GM23248 (cell line): ENCODE measurements at places on chromosomes 11 and 22. TPM values are rescaled to one million over a fixed set of nuclear protein-coding genes. Genes with fewer than 3 reads are reported as not detected.

The TSPAN32 gene
- not detected in 2 replicates for total RNA-seq

The ALDH3B1 gene
- total RNA-seq: 63.9 and 70.7 TPM in 2 replicates

The GAS2L1 gene
- total RNA-seq: 23.7 and 26.3 TPM in 2 replicates

The OR56A1 gene
- not detected in 2 replicates for total RNA-seq

The MS4A1 gene
- not detected in 2 replicates for total RNA-seq

The SYCE3 gene
- not detected in 2 replicates for total RNA-seq

The MMP7 gene
- not detected in 2 replicates for total RNA-seq

The TRIM49 gene
- total RNA-seq: not detected in 2 replicates

The GLYATL2 gene
- 0.65 TPM in 1 of 2 replicates, not detected in the other for total RNA-seq

The ZP1 gene
- total RNA-seq: 1.3 and 5.3 TPM in 2 replicates

The FAM227A gene
- total RNA-seq: 0.13 and 2.1 TPM in 2 replicates

The DMC1 gene
- total RNA-seq: 3.7 and 11.8 TPM in 2 replicates

The KRTAP5-9 gene
- total RNA-seq: not detected in 2 replicates

The SCGB2A2 gene
- not detected in 2 replicates for total RNA-seq

The IGLL1 gene
- not detected in 2 replicates for total RNA-seq

The PKP3 gene
- 1.2 and 4.9 TPM in 2 replicates for total RNA-seq

The LARGE2 gene
- total RNA-seq: not detected in 2 replicates

The OR5B21 gene
- total RNA-seq: not detected in 2 replicates

The SNX32 gene
- total RNA-seq: not detected in 2 replicates

The PVALB gene
- total RNA-seq: not detected in 2 replicates

The APOL3 gene
- 5.5 and 6.2 TPM in 2 replicates for total RNA-seq

The PPME1 gene
- total RNA-seq: 41.5 and 43.6 TPM in 2 replicates

The OR4D5 gene
- total RNA-seq: not detected in 2 replicates

The CENPM gene
- total RNA-seq: 5.7 and 15.0 TPM in 2 replicates

The MUC2 gene
- not detected in 2 replicates for total RNA-seq

The APOA4 gene
- not detected in 2 replicates for total RNA-seq

The CDC42EP2 gene
- total RNA-seq: 32.1 and 32.6 TPM in 2 replicates

The MS4A7 gene
- total RNA-seq: not detected in 2 replicates

The MPPED2 gene
- total RNA-seq: not detected in 2 replicates

The SDF2L1 gene
- 28.8 and 33.9 TPM in 2 replicates for total RNA-seq

The RIMBP3B gene
- 0.13 TPM in 1 of 2 replicates, not detected in the other for total RNA-seq

The SHISAL1 gene
- total RNA-seq: 1.5 and 2.2 TPM in 2 replicates

The GRAP2 gene
- not detected in 2 replicates for total RNA-seq

The MS4A15 gene
- total RNA-seq: not detected in 2 replicates

The TOB2 gene
- 29.0 and 35.7 TPM in 2 replicates for total RNA-seq
